Muscle of leg (tissue), 16 donors: ENCODE measurements at places on chromosomes 3 and 15.
A peak's percentile ranks its signal among the peaks of the same experiment; 100 is the strongest.

GRCh38 chr3:156483002-156483401, 71.9 kb downstream of the SSR3 start:
- no peak for DNase-seq
- no peaks in the 10 kb centered on the region for H3K27me3 ChIP-seq
- H3K4me1 ChIP-seq: peaks cover 3% of the 10 kb centered on the region

GRCh38 chr3:120092474-120092873, 1.8 kb downstream of the GSK3B start:
- peak overlapping the region; percentile 90 for H3K4me3 ChIP-seq
- peaks cover 11% of the 10 kb centered on the region for H3K4me1 ChIP-seq
- H3K27ac ChIP-seq: peak overlapping the region; percentile 99
- DNase-seq: peak; percentile 25
- no peaks in the 10 kb centered on the region for H3K36me3 ChIP-seq

DNA sequence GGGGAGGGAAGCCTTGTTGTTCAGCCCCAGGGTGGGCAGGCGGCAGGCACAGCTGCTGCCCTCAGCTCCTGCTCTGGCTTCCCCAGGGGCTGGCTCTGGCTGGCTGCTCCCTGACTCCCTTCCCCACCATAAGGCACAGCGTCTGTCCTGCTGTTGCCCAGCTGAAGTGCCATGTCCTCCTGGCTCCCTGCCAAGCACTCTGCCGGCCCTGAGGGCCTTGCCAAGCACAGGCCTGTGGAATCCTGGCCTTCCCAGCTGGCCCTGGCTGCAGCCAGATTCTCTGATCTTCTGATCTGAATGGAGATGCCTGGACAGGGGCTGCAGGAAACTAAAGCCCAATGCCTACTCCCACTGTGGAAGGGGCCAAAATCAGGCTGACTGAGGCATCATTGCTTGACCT, 1.1 kb downstream of the IQCF6 start:
- H3K4me3 ChIP-seq: no peak overlapping the region
- peak; percentile 75 for DNase-seq
- H3K27ac ChIP-seq: no peak overlapping the region
- H3K27me3 ChIP-seq: peaks cover 7% of the 10 kb centered on the region

- peaks cover 41% of the 10 kb centered on the region for H3K4me1 ChIP-seq
- DNase-seq: peak; percentile 88
- peak overlapping the region; percentile 49 for H3K4me3 ChIP-seq
- H3K27ac ChIP-seq: peak overlapping the region; percentile 89
Observed at GRCh38 chr15:99014803-99015697, 7.5 kb upstream of the PGPEP1L start.

GRCh38 chr15:77836121-77836692, 203.5 kb upstream of the LINGO1 start:
- H3K4me3 ChIP-seq: no peak overlapping the region
- H3K4me1 ChIP-seq: peaks cover 7% of the 10 kb centered on the region
- no peak overlapping the region for H3K27ac ChIP-seq
